ENCODE measurements at places on chromosomes 7 and 10.

DNA sequence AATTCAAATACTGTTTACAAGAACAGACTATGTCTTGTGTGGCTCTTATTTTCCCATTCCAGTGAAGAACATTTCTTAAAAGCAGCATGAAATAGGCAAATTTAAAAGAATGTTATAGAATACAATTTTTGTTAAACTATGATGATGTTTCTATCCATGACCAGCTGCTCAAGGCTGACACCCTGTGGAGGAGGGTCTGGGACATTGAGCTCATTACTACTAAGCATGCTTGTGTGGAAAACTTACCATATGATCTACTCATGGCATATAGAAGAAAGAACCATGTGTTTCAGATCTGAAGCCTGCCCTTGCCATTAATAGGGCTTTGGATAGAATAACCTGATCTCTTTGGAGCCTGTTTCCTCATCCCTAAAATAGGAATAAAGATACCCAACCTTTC, 125.0 kb downstream of the FOXP2 start:
- DNase-seq, result no peak

DNA sequence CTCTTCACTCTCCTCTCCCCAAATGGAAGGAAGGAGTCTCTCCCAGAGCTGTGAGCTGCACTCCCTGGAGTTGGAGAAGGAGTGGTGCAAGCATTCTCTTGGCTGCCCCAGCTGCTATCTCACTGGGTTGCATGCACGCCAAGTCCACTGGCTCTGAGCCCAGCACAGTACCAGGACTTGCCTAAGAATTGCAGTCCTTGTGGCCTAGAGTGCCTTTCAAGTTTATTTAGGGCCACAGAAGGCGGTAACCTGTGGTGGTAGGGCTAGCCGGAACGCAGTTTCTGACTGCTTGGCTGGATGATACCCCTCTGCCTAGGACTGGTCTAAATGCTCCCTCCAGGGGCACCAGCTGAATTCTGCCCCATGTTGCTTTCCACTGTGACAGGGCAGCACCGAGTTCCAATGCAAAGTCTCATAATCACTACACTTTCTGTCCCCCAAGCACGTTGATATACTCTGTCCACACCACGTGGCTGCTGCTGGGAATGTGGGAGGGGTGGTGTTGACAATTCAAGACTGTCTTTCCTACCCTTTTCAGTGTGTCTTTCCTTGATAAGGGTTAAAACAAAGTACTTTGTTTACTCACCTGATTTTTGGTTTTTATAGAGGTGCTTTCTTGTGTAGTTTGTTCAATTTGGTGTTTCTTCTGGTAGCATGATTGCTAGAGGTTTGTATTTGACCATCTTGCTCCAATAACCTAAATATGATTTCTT, 57.0 kb downstream of the PHTF2 start:
- DNase-seq, result no peak

- no peak for DNase-seq
Observed at GRCh38 chr7:55150709-55151451, 132.1 kb downstream of the EGFR start.

GRCh38 chr7:90708841-90709317, 112.8 kb downstream of the CDK14 start:
- peak; percentile 18 for DNase-seq

- DNase-seq, result no peak
Observed at GRCh38 chr10:131748831-131749766, 151.7 kb upstream of the PPP2R2D start.

GRCh38 chr10:102624094-102624493, 20.2 kb upstream of the TRIM8 start:
- no peak for DNase-seq

GRCh38 chr7:100879685-100880261, 4.9 kb downstream of the SRRT start:
- no peak for DNase-seq

DNA sequence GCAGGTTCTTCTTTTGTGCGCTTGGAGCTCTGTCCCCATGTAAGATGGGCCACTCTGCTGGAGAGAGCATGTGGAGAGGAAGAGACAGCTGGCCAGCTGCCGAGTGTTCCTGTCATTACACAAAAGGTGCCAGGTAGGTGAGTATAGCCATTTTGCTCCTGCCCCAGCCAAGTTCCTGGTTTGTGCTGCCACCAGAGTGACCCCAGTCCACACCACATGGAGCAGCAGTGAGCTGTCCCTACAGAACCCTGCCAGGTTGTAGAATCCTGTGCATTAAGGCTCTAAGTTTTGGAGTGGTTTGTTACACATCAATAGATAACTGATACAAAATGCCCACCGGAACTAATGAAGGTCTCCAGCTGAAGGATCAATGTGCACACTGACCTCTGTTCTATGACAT, 84.6 kb upstream of the GHITM start:
- DNase-seq, result no peak

DNA sequence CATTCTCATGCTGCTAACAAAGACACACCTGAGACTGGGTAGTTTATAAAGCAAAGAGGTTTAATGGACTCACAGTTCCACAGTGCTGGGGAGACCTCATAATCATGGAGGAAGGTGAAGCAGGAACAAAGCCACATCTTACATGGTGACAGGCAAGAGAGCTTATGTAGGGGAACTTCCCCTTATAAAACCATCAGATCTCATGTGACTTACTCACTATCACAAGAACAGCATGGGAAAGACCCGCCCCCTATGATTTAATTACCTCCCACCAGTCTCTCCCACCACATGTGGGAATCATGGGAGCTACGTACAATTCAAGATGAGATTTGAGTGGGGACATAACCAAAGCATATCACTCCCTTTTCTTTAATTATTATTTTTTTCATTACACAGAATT, 16.6 kb downstream of the COL28A1 start:
- no peak for DNase-seq

GRCh38 chr10:28686835-28687682, 9.7 kb downstream of the BAMBI start:
- DNase-seq, result no peak

- DNase-seq, result no peak
Observed at GRCh38 chr10:33286157-33286934, 48.1 kb downstream of the NRP1 start.

DNA sequence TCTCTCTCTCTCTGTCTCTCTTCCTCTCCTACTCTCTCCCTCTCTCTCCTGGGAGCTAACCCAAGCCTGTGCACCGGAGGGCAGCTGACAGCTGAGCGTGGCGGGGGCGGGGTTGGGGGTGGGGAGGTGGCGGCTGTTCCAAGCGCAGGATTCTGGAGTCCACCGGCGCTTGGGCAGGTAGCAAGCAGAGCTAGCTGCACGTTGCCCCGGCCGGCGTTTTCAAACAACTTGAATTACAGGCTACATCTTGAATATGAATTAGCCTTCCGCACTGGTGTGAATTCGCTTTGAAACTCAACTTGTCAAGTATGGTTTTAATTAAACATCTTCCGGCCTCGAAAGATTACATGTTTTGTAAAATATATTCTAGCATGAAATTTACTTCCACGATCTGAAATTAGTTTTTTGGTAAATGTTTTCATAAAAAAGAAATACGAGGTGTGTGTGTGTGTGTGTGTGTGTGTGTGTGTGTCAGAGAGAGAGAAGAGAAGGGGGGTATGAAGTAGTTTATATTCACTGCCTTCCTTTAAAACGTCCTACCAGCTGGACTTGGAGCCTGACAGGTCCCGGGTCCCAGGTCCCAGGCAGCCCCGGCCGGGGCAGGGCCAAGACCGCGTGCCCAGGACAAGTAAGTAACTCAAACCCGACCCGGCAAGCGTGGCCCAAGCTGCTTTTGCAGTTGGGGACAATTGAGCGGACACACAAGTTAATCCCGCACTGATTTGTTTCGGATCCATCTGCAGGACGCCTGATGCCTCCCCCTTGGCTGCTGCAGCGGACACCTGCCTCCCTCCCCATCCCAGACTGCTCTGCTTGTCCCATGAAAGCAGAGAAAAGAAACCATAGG, 9.0 kb upstream of the DLX6 start:
- DNase-seq, result no peak

DNA sequence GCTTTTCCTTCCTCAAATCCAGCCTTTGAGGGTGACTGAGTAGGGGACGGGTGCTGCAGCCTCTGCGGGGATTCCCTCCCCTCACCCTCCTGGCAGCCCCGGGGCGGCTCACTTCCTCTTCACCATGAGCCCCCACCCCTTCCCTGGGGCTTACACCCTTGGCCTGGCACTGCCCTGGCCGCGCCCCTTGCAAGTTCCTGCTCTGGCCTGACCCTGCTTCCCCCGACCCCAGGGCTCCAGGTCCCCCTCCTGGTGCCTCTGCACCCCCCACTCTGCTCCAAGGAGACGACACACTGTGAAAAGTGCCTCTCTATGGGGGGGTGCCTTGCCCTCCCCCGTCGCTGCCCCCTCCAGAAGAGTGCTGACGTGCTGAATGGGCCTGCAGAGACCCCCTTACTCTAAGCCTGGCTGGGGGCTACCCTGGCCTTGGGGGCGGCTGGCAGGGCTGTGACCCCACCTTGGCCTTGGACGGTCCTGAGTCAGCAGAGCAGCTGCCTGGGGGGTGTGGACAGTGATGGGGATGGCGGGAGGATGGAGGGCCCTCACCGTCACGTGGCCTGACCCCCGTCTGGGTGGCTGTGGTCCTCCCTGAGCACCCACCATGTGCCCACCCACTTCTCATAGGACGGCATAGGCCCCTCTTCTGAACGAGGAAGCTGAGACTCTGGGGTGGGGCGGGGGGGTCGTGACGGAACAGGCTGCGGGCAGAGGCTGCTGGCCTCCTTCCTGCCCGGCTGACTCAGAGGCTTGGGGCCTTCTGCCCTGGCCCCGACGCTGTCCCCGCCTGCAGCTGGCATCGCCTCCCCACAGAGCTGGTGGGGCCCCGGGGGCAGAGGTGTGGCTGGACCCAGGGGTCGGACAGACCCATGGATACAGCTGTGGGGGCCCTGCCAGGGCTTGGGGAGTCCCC, 9.8 kb downstream of the LFNG start:
- peak; percentile 56 for DNase-seq

DNA sequence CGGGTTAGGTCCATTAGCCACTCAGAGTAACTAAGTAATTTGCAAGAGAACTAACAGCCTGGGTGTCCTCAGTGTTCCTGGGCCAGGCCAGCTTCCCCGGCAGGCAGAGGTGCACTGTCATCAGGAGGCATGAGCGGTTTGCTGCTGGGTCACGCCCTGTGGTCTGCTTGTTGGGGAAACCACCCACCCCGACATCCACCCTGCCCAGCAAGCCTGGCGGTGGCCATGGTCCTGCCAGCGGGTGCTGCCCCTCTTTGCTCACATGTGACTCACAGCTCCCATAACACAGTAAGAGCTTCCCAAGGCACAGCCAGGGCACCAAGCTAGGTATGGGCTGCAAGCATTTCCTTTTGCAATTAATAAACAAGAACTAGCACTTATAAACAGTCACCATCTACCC, 75.9 kb downstream of the RGS10 start:
- peak; percentile 44 for DNase-seq

DNA sequence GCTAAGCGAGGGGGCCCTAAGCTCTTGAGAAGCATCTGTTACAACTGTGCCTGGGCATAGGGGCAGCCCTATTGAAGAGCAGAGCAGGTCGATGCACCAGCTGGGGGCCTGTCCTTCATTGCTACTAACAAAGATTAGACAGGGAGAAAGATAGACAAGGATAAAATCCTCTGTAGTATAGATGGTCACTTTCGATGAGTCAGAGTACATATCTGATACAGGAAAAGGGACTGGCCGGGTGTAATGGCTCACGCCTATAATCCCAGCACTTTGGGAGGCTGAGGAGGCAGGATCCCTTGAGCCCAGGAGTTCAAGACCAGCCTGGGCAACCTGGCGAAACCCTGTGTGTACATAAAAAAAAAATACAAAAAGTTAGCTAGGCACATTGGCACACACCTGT, 13.6 kb downstream of the OPTN start:
- no peak for DNase-seq

DNA sequence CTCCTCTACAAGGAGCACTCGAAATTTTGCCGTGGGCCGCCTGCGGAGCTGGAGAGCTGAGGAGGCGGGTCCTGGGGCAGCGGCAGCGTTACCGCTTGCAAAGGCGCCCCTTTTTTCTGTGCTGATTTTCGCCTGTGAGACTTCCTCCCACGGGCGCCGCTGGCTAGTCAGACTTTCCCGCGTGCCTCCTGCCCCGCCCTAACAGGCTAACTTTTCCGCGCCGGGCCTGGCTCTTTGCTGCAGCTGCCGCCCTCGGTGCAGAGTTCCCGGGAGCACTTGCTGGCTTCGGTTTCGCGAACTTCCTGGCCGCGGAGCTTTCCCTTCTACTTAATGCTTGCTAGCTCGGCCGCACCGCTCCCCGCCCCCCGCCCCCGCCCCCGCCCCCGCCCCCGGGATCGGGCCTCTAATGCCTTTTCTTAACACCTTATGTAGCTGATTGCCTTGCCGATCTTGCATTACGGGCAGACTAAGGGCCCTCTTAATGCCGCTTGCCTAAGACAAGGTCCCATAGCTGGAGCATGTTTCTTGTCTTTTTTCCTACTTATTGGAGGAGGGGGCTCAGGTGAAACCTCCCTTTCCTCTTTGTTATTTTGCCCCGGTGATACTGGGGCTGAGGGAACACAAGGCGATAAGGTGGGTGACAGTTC, 37.9 kb upstream of the RASGEF1A start:
- DNase-seq, result peak; percentile 73

GRCh38 chr10:129796710-129797420, 167.2 kb downstream of the EBF3 start:
- DNase-seq, result no peak

GRCh38 chr10:20852303-20852702, 44.8 kb downstream of the NEBL start:
- no peak for DNase-seq

DNA sequence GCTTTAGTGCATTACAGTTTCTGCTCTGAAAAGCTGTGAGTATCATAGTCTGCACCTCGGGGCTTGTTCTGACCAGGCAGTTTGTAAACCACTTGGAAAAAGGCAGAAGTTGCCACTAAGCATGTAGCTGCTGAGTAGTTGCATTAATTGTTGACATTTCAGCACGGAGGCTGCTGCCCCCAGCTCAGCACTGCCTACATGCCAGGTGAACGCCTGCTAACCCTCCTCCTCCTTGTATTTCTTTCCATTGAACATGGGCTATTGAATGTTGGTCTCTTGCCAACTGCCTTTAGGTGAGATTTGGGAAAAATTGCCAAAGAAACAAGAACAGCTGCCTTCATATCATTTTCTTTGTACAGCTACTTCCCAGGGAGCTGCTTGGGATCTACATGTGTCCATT, 164.2 kb downstream of the RAPGEF5 start:
- DNase-seq, result no peak

DNA sequence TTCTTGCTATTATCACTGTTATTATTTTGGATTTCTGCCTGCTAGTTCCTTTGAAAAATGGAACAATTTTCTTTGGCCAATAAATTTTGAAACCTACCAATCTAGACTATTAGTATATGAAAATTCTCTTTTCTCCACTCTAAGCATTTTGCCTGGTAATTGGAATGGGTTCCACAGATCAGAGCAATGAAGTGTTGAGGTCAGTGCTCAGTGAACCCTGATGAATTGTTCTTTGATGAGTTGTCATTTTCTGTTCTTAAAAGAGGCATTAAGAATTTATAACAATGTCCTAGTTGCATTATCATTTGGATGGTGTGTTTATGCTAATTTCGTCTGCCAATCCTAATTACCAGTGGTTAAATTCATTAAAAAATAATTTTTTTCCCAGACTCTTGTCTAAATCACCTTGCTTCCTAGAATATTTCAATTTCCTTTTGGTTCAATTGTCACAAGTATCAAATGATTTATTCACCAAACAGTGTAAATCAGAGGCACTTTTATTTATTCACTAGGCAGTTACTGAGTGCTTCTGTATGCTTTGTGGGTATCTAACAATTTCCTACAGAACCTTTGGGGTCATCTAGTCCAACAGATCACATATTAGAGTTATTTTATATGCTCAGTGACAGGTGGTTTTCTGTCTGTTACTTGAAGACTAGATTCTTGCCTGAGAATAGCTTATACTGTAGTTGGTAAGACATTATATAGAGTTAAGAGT, 239.0 kb downstream of the DNAJB9 start:
- DNase-seq, result no peak

- DNase-seq, result peak; percentile 34
Observed at GRCh38 chr7:129782818-129783583, 169.8 kb downstream of the UBE2H start.
